Activated CD8-positive, alpha-beta memory T cell treated with anti-CD3 and anti-CD28 coated beads for 48 hours (primary cell): ENCODE measurements at places on chromosomes 1 and 21.

DNA sequence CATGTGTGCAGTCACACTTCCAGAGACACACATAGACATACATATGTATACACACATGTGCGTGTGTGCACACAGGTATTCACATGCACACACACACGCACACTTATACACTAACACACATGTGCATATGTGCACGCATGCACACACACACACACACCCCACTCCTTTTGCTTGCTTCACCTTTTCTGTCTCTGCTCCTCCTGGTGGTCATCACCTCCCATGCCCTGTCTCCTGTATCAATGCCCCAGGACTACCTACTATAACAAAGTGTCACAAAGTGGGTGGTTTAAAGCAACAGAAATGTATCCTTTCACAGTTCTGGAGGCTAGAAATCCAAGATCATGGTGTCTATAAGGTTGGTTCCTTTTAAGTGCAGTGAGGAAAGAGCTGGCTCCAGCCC is 27.4 kb downstream of the ETS2 start:
- no peak for DNase-seq

GRCh38 chr1:106292130-106292529 is 764.3 kb upstream of the PRMT6 start:
- no peak for DNase-seq

DNA sequence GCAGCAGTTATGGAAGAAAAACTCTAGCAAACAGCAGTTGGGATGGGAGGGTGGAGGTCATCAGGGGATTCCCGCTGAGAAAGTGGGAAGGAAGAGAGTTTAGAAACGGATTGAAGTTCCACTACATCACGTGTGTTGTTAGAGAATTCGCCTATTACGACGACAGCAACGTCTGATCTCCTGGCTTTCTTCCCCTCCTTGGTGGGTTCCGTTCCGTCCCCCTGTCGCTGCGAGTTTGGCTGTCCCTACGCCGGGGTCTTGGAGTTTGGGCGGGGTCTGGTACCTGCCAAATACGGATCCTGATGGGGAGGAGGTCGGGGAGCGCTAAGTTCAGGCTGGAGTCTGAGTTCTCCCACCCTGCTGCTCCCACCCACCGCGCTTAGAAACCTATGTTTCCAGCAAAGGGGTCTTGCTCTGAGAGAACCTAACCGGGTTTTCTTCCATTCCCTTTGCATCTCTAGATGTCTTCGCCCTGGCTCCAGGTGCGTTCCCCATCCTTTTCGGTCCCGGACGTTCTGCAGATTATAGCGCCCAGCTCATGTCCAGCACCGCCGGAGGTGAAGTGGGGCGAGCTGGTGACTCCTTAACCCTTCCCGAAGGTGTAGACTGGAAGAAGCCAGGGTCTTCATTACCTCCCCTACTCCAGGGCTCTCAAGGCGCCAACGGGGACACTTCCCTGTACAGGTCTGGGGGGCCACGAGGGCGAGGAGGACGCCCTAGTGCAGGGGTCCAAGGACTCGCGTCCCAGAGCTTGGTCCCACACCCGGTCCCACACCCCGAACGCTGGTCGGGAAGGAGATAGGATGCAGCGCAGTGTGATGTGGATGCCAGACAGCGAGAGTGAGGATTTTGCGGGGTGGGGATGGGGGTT is 641 bp upstream of the KCNK2 start:
- no peak for DNase-seq

DNA sequence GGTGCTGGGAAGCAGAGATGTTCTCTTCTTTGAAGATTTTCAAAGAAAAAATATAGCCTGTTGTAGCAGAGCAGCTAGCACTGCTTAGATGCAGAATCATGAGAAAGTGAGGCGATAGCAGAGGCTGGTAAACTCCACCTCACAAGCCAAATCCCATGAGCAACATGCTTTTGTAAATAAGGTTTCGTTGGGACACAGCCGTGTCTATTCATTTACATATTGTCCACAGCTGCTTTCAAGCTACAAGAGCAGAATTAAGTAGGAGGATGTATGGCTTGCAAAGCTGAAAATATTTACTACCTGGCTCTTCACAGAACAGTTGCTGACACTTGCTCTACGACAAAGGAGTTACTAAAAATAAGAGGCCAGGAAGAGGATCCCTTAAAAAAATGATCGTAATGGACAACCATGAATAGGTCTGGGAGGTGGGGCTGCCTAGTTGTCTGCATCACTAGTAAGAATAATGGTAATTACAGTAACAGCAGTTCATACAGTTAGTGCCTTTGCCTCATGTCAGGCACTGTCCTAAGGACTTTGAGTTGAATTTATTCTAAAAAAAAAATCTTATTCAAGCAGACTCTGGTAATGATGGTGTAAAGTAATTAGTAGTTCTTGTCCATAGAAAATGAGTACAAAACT is 622.0 kb downstream of the KIF26B start:
- no peak for DNase-seq

GRCh38 chr1:39501666-39502065 is 10.2 kb downstream of the BMP8A start:
- DNase-seq = no peak
